ENCODE measurements at places on chromosomes 5 and 9. TPM values are rescaled to one million over a fixed set of nuclear protein-coding genes. Genes with fewer than 3 reads are reported as not detected.
A peak's percentile ranks its signal among the peaks of the same experiment; 100 is the strongest.

CD74 gene
- total RNA-seq = 11.3 TPM

NINJ1 gene
- total RNA-seq = 10.2 TPM

RFESD gene
- total RNA-seq = 4.0 TPM

CDKN2A gene
- total RNA-seq = not detected

GPR150 gene
- not detected for total RNA-seq

PCDHB6 gene
- total RNA-seq = 3.7 TPM

FST gene
- 12.4 TPM for total RNA-seq

CDKN2B gene
- 0.09 TPM for total RNA-seq

NR5A1 gene
- total RNA-seq = not detected

PHF24 gene
- 12.0 TPM for total RNA-seq

DNA sequence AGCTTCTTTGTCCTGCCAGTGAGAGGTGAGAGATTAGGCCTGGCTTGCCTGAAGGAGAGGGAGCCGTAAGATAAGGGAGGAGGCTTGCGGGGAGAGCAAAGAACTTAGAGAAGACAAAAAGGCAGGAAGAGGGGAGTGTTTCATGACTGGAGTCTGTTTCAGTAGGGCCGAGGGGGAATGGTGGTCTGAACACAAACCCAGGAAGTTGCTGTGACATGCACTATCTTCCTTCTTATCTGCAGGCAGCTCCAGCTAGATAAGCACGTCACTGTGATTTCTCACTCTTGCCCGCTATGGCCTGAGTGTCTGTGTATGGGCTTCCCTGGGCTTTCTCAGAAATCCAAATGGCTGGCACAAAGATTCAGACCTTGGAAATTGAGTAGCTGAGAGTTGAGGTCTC, 307.5 kb upstream of the CLINT1 start:
- no peak for DNase-seq

GRCh38 chr9:86837345-86837744, 110.0 kb downstream of the GAS1 start:
- no peak for DNase-seq

GRCh38 chr5:16924206-16924605, 11.9 kb downstream of the MYO10 start:
- DNase-seq = no peak

GRCh38 chr9:130024597-130024994, 18.4 kb downstream of the FNBP1 start:
- DNase-seq = no peak

DNA sequence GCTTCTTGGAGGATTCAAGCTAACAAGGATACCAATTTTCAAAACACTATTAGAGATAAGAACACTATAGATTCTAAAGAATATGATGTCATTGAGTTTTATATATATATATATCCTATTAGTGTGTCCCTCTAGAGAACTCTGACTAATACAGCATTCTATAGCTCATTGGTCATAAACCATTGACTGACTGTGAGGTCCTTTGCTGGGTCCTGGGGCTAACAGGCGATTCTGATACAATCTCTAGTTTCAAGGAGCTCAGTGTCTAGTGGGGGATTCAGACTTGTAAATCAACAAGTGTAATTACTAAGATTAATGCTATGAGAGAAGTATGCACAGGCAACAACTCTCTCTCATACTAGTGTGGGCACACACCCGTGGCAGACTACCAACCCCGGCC, 234.5 kb downstream of the DENND1A start:
- DNase-seq = no peak

GRCh38 chr9:96058218-96058617, 182.7 kb downstream of the ERCC6L2 start:
- no peak for DNase-seq

GRCh38 chr9:110640736-110641135, 27.9 kb upstream of the MUSK start:
- no peak for DNase-seq

- DNase-seq = no peak
Measured at GRCh38 chr9:100063185-100063584, 35.6 kb downstream of the ERP44 start.

- no peak for DNase-seq
Measured at GRCh38 chr5:83368319-83368718, 103.2 kb upstream of the VCAN start.

DNA sequence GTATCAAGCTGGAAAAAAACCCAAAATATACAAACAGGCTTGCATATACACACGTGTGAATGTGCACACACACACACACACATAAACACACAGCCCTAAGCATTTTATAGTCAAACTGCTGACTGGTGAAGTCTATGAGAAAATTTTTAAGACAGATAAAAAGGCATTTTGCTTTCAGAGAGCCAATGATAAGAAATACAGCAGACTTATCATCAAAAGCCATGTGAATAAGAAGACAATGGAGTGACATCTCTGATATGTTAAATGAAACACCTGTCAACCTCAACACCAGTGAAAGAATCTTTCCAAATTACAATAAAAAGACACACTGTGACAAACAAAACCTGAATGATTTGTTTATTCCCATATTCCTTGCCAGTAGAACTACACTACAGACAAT, 233.3 kb downstream of the CDH9 start:
- DNase-seq = no peak

DNA sequence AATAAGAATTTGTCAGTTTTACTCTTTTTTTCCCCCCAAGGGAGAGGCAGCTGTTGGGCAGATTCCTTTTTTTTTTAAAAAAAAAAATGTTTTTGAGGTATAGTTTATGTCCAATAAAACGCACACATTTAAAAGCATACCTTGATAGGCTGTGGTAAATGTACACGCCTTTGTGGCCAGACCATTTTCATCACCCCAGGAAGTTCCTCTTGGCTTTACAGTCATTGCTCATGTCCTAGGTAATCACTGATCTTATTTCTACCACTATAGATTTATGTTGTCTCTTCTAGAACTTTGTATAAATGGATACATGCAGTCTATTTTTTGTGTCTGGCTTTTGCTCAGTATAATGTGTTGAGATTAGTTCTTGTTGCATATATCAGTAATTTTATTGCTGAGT, 9.8 kb downstream of the SUB1 start:
- DNase-seq = no peak

- no peak for DNase-seq
Measured at GRCh38 chr9:102841376-102841775, 153.8 kb upstream of the CYLC2 start.

DNA sequence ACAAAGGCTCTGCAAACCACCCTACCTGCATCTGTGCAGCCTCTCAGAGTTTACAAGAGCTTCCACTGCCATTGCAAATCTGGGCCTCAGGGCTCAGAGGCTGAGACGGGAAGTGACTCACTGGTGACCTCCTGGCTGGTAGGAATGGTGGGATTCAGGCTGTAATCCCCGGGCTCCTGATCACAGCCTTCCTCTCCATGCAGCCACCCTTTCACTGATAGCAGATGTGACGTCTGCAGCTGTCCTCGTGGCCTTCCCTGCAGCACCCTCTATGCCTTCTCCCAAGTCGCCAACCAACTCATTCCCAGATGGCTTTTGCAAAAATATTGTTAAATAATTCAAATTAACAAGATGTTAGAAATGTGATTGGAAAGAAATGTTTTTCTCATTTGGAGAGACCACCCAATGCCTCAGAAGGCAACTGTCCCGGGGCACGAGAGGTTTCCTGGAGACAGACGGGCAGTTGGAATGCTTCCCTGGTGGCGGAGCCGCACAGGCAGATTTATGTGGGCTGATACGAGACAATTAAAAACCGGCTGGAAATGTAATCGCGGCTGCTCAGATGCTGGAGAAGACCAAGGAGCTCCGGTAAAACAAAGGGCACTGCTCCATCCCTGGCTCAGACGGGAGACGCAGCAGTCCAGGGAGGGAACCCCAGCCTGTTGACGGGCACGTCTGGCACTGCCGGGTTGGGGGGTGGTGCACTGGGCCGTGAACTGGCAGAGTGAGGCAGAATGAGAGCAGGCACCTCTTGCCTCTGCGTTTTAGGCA, 34.4 kb upstream of the SLC25A51 start:
- no peak for DNase-seq

GRCh38 chr5:111227226-111227782, 3.1 kb downstream of the CAMK4 start:
- DNase-seq = no peak

DNA sequence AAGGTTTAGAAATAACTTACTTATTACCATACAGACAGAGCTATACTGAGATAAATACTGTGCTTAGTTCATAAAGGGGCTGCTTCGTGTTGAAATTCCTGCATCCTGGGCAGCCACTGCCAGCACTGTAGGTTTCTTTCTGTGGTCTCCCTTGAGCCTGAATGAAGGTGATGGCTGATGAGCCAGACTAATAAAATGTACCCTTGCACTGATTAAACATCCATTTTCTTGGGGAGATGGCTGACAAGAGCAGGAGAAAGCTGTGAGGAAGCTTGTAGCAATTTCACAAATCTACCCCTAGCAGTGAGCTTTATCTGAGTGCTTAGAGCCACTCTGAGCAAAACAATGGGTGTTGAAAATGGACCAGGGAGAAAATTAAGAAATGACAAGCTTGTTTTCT, 23.3 kb upstream of the ZSWIM6 start:
- no peak for DNase-seq

DNA sequence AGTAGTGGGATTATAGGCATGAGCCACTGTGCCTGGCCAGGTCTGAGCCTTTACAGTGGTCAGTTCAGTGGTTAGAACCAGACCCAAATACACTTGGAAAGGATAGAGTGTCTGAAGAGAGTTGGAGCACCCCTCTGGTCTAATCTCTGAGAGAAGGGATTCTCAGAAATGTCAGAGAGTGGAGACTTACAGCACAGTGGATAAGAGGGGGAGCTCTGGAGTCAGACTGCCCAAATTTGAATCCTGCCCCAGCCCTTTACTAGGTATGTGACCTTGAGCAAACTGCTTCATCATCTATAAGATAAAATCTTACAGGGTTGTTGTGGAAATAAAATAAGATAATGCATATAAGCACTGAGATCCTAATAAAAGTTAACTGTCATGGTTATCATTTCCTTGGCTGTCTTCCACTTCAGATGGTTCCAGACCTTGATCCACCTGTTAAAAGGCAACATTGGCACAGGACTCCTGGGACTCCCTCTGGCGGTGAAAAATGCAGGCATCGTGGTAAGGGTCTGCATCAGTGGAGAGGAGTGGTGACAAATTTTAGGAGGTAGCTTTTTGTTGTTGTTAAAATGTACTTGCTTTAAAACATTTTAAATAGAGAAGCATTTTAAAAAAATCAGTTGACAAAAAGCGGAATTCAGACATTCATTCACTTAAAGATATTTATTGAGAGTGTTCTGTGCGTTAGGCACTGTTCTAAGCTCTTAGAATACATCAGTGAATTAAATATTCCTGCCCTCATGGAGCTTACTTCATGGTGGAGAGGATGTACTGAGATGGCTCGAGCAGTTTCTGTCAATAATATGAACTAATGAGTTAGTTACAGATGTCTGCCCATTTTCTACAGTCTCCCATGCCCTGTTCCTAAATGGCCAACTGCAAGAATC, 16.0 kb downstream of the SLC36A1 start:
- no peak for DNase-seq

- no peak for DNase-seq
Measured at GRCh38 chr5:18216729-18217128, 582.5 kb downstream of the TAF11L14 start.

GRCh38 chr9:9881692-9882091, 731.1 kb downstream of the PTPRD start:
- no peak for DNase-seq

- DNase-seq = no peak
Measured at GRCh38 chr9:98922721-98923435, 20.8 kb upstream of the COL15A1 start.

- no peak for DNase-seq
Measured at GRCh38 chr5:81305785-81306184, 4.4 kb downstream of the ZCCHC9 start.

- no peak for DNase-seq
Measured at GRCh38 chr5:79418276-79418675, 95.7 kb downstream of the HOMER1 start.

DNA sequence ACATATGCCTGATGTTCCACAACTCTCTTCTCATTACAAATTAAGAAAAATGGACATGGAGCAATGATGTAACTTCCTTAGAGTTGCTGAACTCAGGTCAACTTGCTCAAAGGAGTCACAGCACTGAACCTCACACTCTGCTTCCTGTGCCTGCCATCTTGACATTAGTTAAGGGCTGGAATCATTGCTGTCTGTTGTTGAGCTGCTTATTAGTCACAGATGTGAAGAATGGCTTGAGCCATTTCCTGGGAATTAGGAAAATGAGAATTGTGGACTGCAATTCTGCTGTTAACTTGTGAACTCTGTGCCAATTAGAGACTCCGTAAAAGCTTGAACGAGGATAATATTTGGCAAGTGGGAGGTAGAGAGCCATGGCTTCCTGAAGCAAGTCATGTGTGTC, 212.0 kb downstream of the ADAMTS12 start:
- DNase-seq = no peak

- no peak for DNase-seq
Measured at GRCh38 chr5:126793097-126793496, 16.2 kb downstream of the LMNB1 start.

GRCh38 chr9:98660541-98660940, 48.2 kb downstream of the GABBR2 start:
- no peak for DNase-seq

- no peak for DNase-seq
Measured at GRCh38 chr5:64502196-64502595, 3.6 kb upstream of the RGS7BP start.

DNA sequence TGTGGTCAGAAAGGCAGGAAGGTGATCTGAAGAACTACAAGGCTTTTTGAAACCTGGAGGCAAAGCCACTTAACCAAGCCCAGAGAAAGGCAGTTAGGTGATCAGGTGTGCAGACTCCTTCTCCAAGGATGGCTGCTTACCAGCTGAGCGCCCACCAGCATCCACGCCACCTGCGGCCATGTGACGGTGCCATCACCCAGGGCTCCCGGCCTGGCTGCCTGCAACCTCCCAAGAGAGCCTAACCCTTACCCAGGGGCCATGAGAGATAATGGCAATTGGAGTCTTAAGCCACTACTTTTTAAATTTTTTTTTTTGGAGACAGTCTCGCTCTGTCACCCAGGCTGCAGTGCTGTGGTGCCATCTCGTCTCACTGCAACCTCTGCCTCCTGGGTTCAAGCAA, 33.1 kb upstream of the PHYKPL start:
- no peak for DNase-seq

GRCh38 chr5:145825751-145826180, 9.4 kb downstream of the PRELID2 start:
- DNase-seq = peak; percentile 2

DNA sequence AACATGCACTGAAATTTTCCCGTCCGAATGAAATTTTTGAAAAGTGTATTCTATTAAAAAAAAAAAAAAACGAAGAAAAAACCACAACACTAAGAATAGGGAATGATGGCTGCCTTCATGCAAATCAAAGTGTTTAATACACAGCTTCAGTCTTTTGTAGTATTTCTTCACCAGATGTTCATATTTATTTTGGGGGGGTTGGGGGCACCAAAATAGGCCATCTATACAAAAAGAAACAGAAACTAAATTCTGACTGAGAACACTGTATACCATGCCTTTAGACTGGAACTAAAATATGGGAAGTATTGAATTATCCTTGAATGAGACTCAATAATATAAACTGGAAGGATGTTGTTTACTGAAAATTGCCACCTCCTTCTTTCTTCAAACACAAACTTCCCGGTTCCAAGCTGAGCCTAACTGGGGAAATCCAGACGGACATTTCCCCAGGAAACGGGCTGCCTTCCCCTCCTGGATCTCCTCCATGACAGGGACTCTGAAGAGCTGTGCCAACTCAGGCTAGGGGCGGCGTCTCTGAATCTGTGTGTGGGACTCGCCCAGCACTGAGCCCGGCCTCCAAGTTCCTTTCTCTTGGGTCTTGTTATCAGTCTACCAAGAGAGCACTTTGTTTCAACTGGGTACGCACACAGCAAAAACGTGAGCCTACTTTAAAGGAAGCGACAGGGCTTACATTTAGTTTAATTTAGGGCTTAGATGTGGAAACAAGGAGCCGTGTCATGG, 511.3 kb upstream of the ADAMTS16 start:
- DNase-seq = no peak
